ENCODE measurements at places on chromosomes 5 and 9.

- H3K27me3 ChIP-seq, result no peaks in the 10 kb centered on the region
- H3K27ac ChIP-seq, result no peak overlapping the region
- no peaks in the 10 kb centered on the region for H3K36me3 ChIP-seq
- H3K4me3 ChIP-seq, result no peak overlapping the region
- no peak for DNase-seq
Measured at GRCh38 chr9:19643875-19644274, 145.0 kb downstream of the SLC24A2 start.

DNA sequence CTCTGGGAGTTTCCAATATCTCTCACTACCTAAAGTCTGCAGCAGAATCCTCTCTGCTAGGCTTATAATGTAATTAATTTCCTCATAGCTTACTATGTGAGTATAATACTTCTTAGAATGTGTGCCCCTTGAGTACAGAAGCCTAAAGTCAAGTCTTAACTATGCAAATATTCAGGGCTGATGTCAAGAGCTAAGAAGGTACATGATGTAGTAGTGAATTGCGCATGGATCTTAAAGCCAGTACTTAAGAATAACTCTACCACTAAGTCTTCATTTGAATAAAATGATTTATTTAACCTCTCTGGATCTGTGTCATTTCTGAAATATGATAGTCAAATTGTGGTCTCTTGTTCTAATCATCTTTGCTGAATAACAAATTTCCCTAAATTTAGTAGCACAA, 442.9 kb downstream of the DTWD2 start:
- no peaks in the 10 kb centered on the region for H3K36me3 ChIP-seq
- no peak for DNase-seq
- H3K27ac ChIP-seq, result no peak overlapping the region
- no peak overlapping the region for H3K4me3 ChIP-seq

DNA sequence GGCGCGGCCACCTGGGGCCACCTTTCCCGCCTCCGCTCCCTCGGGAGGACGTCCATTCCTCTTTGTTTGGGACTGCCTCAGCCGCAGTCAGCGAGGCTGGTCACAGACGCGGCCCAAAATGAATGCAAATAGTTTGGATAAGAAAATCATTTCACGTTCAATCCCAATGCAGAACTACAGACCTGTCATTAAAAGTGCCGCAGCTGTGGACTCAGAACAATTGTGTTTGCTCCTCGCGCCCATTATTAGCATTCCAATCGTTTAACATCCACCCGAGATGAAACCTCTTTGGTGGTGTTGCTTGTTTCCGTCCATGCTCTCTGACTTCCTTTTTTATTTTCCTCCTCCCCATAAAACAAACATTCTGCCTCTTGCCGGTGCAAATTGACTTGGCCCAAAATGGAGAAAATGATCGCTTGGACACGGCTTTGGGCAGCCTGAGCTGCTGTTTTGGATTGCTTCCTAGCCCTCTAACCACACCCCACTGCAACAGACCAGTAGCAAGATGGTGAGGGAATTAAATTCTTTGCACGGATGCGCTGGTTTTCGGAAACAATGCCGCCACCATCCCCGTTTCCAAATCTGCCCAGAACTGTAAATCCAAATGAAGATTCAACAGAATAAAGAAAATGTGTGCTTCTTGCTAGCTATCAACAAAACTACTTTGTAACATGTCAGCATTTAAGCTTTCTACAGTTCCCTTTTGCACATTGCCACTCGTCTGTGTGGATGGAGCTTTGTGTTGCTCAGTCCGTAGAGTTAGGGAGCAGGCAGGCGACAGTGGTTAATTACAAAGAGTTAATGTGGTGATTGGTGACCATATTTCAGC, 784 bp downstream of the NLN start:
- H3K4me1 ChIP-seq, result peaks cover 24% of the 10 kb centered on the region
- H3K4me3 ChIP-seq, result peak overlapping the region; percentile 47
- peaks cover 10% of the 10 kb centered on the region for H3K27me3 ChIP-seq
- H3K27ac ChIP-seq, result no peak overlapping the region

GRCh38 chr9:122930541-122931225, 629 bp downstream of the ZBTB26 start:
- DNase-seq, result no peak
- no peaks in the 10 kb centered on the region for H3K36me3 ChIP-seq
- peak overlapping the region; percentile 93 for H3K4me3 ChIP-seq
- peak overlapping the region; percentile 71 for H3K27ac ChIP-seq
- no peaks in the 10 kb centered on the region for H3K27me3 ChIP-seq
- H3K4me1 ChIP-seq, result peaks cover 9% of the 10 kb centered on the region

DNA sequence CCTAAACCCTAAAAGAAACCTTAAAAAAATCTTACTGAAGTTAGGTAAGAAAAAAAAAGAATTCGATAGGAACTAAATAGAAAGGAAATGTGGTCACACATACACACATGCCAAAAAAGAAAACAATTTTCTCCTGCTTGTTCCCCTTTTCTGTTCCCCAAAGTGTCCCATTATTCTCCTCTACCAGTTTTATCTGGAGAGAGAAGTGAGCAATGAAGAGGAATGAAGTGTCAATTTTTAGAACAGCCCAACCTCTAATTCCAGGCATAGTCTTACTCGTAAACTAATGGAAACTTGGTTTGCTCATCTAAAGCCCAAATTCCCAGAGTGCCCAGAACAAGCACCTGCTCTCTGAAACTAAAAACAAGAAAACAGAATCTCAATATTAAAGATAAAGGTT, 26.1 kb downstream of the AP3B1 start:
- no peak for DNase-seq
- no peaks in the 10 kb centered on the region for H3K4me1 ChIP-seq
- no peaks in the 10 kb centered on the region for H3K27me3 ChIP-seq
- H3K36me3 ChIP-seq, result peaks cover 14% of the 10 kb centered on the region

DNA sequence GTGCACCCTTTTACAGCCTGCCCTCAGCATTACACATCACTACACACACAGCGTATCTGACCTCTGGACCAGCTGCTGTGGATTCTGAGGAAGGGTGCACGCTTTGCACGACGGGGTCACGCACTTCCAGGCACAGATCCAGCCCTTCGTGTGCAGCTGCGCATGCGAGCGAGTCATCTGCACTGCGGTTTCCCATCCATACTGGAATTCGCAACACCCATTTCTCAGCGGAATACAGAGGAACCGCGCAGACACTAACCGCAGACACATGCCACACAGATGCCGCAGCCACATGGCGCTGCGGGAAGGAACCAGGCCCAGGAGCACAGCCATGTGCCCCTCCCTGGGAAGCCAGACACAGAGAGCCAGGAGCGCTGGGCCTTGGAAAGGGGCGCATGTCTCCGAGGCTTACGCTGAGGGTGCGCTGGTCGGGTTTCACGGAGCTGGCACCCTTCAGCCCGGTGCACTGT, 43.5 kb downstream of the PNPLA7 start:
- no peak for DNase-seq
- H3K36me3 ChIP-seq, result no peaks in the 10 kb centered on the region
- no peaks in the 10 kb centered on the region for H3K27me3 ChIP-seq
- no peak overlapping the region for H3K27ac ChIP-seq
- no peaks in the 10 kb centered on the region for H3K4me1 ChIP-seq
- no peak overlapping the region for H3K4me3 ChIP-seq

- no peak overlapping the region for H3K4me3 ChIP-seq
- no peak overlapping the region for H3K27ac ChIP-seq
- peaks cover 22% of the 10 kb centered on the region for H3K4me1 ChIP-seq
- peaks cover 40% of the 10 kb centered on the region for H3K36me3 ChIP-seq
Measured at GRCh38 chr5:80140496-80140895, 105.3 kb downstream of the THBS4 start.

DNA sequence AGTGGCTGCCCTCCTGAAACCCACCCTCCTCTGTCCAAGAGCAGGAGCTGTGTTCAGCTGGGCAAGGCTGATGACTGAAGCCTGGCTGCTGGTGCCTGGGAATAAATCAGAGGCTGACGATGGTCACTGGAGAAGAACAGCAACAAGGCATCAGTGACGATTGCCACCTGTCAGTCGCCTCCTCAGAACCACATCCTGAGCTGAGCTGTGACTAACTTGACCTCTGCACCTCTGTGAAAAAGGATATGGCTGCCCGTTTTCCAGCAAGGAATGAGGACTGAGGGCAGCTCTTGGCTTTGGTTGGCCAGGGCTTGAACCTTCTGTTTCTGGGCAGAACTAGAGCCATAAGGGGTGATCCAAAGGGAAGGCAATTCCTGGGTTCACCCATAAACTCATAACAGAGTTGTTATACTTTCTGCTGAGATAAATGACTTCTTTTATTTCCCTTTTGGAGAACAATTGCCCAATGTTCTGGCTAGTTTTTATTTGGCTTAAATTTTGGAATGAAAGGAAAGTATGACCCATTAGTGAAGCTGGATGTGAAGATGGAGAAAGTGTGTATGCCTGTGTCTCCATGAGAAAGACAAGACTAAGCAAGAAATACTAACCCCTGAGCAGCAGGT, 40.1 kb downstream of the TRIP13 start:
- peaks cover 12% of the 10 kb centered on the region for H3K4me1 ChIP-seq
- H3K36me3 ChIP-seq, result no peaks in the 10 kb centered on the region
- DNase-seq, result no peak

- no peak overlapping the region for H3K27ac ChIP-seq
- H3K27me3 ChIP-seq, result no peaks in the 10 kb centered on the region
- no peak overlapping the region for H3K4me3 ChIP-seq
- no peaks in the 10 kb centered on the region for H3K4me1 ChIP-seq
- no peak for DNase-seq
- H3K36me3 ChIP-seq, result no peaks in the 10 kb centered on the region
Measured at GRCh38 chr9:14298601-14299022, 15.3 kb downstream of the NFIB start.

- H3K4me1 ChIP-seq, result peaks cover 7% of the 10 kb centered on the region
- no peak overlapping the region for H3K27ac ChIP-seq
- DNase-seq, result no peak
- peaks cover 3% of the 10 kb centered on the region for H3K36me3 ChIP-seq
- H3K27me3 ChIP-seq, result no peaks in the 10 kb centered on the region
Measured at GRCh38 chr5:126868338-126869004, 91.5 kb downstream of the LMNB1 start.

DNA sequence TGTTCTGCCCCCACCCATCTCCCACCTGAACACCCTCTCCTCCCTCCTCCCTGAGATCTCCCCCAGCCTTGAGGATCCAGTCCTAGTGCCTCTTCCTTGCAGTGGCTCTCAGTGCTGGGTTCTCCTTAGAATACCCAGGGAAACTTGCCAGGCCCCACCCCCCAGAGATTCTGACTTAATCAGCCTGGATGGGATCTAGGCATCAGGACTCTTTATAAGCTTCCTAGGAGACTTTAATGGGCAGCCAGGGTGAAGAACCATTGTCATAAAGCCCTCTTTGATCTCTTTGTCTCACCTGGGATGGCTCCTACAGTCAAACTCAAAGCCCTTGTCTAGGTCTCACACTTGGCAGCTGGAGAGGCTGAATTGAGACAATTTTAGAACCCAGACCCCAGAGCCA, 8.6 kb upstream of the GLIS3 start:
- H3K27ac ChIP-seq, result no peak overlapping the region
- DNase-seq, result no peak
- no peak overlapping the region for H3K4me3 ChIP-seq
- no peaks in the 10 kb centered on the region for H3K4me1 ChIP-seq
- no peaks in the 10 kb centered on the region for H3K36me3 ChIP-seq

DNA sequence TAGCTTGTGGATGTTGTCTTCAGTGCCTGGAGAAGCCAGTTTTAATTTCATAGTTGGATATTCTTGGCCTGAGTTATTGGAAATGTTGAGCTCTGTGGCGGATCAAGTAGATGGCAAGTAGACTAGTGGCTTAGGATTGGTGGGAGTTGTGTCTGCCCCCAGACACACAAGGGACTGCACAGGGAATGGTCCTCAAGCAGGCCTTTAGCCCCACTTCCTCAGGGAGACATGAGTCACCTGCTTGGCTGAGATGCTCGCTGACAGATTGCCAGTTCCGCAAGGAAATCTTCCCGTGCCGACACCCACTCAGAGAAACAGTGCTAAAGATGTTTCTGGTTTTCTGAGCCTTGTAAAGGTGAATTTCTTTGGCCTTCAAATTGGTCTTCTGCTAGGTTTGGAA, 18.8 kb upstream of the CATSPER3 start:
- H3K27ac ChIP-seq, result no peak overlapping the region
- H3K27me3 ChIP-seq, result no peaks in the 10 kb centered on the region
- no peaks in the 10 kb centered on the region for H3K36me3 ChIP-seq
- no peak for DNase-seq
- H3K4me1 ChIP-seq, result no peaks in the 10 kb centered on the region

GRCh38 chr9:98231770-98232478, 23.5 kb downstream of the TBC1D2 start:
- H3K27ac ChIP-seq, result no peak overlapping the region
- H3K4me3 ChIP-seq, result no peak overlapping the region
- no peaks in the 10 kb centered on the region for H3K4me1 ChIP-seq
- no peak for DNase-seq
- peaks cover 18% of the 10 kb centered on the region for H3K36me3 ChIP-seq
- H3K27me3 ChIP-seq, result no peaks in the 10 kb centered on the region
